ENCODE measurements at places on chromosomes 7 and 10.

DNA sequence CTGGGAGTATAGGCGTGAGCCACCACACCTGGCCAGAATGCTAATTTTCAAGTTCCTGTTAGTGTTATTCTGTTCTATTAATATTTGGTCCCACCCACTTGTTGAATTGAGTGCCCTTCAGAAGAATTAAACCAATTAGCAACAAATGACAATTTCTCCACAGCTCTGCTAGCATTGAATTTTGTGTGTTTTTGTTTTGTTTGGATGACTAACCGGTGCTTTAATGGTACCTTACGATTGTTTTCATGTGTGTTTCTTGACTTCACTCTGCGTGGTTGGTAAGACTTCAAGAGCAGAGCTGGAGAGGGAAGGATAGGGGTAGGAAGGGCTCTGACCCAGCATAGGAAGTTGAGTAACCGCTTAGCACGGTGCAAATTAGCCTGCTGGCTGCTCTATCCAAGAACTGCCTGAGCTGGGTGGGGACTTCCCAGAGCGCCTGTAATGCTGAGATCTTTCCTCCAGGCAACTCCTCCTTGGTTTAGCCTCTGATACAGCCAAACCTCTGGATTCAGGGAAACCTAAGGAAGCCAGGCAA lies 4.6 kb downstream of the ARPC1B start:
- DNase-seq, result peak; percentile 79

GRCh38 chr10:101249171-101249581 lies 19.9 kb upstream of the LBX1 start:
- no peak for DNase-seq

DNA sequence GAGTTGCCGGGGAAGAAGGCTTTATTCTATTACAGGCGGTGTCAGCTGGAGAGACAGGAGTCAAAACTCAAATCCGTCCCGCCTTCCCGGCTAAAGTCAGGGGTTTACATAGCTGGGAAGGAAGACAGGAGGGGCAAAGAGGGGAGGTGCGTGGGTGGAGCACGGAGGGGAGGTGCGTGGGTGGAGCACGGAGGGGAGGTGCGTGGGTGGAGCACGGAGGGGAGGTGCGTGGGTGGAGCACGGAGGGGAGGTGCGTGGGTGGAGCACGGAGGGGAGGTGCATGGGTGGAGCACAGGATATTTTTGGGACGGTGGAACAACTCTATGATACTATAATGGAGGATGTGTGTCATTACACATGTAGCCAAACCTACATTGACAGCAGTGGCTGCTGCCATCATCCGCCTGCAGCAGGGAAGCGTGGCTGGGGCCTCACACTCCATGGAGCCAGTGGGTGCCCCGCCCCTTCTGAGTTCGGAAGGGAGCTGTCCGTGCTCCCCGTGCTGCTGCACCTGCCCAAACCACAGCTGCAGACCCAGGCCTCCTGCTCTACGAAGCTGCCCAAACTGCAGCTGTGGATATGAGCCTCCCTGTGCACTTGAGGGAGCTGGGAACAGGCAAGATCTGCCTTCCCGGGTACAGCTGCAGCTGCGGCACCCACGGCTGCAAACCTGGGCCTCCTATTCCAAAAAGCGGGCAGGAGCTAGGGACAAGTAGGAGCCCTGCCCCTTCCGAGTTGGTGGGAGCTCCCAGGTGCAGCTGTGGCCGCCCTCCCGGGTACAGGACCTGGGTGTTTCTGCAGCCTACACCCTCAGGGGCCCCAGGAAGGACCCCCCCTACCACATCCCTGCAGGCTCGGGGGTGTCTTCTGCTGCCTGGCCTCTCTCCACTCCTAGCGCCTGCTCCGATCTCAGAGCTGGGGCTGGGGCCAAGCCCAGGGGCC lies 119.4 kb downstream of the DYNC2I1 start:
- peak; percentile 15 for DNase-seq

DNA sequence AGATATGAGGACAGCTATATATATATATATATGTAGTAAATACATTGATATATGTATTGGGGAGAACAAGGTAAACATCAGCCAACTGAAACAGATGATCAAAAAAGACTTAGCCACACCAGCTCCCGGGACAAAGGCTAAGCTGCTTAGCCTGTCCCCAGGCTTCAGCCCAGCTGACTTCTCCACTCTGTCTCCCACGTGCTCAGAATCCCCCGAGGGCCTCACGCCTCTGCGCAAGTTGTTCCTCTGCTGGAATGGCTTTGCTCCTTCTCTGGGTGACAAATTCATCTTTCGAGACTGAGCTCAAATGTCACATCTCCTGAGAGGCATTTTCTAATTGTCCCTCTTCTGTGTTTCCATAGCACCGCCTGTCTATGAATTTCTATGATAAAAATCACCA lies 8.6 kb upstream of the INSIG1 start:
- no peak for DNase-seq

- DNase-seq, result no peak
Observed at GRCh38 chr10:109957092-109957797, 33.9 kb upstream of the XPNPEP1 start.

- DNase-seq, result no peak
Observed at GRCh38 chr10:132883391-132883881, 58.9 kb downstream of the CFAP46 start.

DNA sequence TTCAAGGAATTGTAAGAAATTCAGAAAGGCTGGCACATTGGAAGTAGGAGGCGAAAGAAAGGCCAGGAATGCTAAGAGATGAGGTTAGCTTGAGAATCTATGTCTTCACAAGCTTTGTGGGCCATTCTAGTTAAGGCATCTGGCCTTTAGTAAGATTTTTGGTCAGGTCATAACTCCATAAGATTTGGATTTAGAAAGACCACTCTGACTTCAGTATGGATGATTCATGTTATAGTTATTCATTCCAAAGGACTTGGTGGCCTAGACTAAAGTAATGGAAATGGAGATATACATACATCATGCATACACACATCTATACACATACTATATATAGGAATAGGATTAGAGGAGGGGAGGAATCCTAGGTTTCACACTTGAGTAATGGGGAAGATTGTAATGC lies 77.5 kb downstream of the SEPTIN7 start:
- no peak for DNase-seq

GRCh38 chr7:91995391-91996105 lies 54.9 kb downstream of the AKAP9 start:
- DNase-seq, result no peak

DNA sequence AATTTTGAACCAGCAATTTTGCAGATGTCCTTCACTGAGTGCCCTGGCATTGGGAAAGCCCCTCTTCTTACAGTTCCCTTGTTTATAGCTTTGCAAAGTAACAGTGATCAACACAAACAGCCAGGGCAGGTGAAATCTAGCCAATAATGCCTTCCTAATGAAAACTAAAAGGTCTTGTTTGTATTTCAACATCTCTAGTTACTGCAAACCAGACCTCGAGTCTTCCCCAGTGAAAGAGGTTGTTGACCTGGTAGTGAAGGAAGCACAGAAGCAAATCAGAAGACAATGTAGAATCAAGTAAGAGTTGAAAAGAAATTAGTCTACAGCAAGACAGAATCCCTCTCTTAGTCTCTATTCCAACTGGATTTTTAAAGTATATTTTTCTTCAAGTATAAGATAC lies 231.2 kb downstream of the SNX13 start:
- no peak for DNase-seq

DNA sequence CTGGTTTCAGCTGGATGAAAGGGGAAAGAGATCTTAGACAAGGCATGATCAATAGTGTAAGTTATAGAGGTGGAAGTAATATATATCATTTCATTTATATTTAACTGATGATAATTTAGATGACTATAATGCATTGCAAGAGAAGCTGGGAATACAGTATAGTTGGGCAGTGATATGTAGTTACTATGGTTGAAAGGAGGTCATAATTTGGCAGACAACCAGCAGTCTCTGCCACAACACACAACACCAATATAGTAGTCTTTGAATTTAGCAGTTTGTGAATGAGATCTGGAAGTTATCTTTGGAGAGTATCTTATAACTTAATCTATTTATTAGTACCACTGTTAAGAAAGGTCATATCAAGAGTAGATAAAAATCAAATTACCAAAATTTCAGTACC lies 39.9 kb downstream of the TAX1BP1 start:
- no peak for DNase-seq

DNA sequence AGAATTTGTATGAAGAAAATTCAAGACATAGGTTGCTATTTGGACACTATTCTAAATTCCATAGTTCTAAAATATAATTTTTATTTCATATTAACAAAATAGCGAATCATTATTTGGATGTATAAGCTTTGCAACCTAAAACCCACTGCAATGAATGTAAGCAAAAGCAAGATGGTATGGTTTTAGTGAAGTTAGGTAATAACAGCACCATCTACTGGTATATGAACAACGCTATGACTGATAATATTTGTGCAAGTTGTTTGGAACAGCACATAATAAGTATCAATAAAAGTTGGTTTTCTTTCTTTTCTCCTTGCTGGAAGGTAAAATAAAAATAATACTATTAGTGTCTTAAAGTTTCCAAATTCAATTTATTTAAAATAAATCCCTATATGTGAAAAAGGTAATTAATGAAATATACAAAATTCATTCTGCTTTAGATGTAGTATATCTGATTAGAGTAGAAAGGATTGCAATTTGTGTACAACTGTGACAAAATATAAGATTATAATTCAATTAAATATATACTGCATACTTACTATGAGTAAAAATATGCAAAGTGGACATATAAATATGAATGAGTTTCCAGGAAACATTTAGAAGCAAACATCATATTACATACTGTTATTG lies 79.0 kb upstream of the LSM8 start:
- DNase-seq, result peak; percentile 52

DNA sequence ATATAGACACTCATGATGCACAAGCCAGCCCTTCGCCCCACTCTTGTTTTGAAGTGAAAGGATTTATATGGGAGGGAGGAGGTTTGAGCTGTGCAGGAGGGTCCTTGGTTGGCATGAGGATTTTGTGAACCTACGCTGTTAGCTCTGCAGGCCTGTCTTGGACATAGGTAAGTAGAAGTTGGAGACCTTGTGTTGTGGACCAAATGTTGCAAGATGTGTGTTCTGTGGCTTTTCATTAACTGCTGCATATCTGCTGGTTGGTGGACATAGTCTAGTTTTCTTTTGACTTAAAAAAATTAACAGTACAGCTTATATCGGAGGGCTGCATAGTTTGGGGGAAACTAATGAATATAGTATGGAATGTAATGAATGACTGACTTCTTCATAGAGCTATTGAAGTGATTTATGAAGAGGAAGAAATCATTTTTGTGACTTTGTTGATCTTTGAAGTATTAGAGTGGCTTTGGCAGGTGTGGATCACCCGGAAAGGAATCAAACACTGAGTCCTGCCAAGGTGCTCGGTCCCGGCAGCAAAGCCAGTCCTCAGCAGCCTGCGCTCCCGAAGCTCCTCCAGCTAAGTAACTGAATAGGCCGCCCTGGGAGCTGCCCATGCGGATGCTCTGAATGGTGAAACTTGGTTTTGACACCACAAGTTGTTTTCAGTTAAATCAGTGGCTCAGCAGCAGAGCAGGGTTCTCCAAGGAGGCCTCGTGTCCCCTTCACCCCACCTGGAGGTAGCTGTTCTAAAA lies 3.2 kb downstream of the MGMT start:
- DNase-seq, result no peak
